ENCODE measurements at places on chromosomes 12 and 14. TPM values are rescaled to one million over a fixed set of nuclear protein-coding genes. Genes with fewer than 3 reads are reported as not detected.

OR6C65 gene
- not detected for polyA plus RNA-seq

LRRC9 gene
- polyA plus RNA-seq: 3.1 TPM

SLC25A21 gene
- polyA plus RNA-seq: 10.6 TPM

OTOGL gene
- polyA plus RNA-seq: 0.80 TPM

HOTAIR gene
- polyA plus RNA-seq: not detected

MYRFL gene
- polyA plus RNA-seq: 2.8 TPM

ABCD2 gene
- polyA plus RNA-seq: not detected

PFDN5 gene
- polyA plus RNA-seq: 567 TPM

HOXC12 gene
- polyA plus RNA-seq: not detected

HOXC11 gene
- polyA plus RNA-seq: not detected

TBC1D30 gene
- polyA plus RNA-seq: 1.8 TPM

CEP290 gene
- polyA plus RNA-seq: 25.7 TPM

C12orf54 gene
- polyA plus RNA-seq: not detected

CLEC1B gene
- not detected for polyA plus RNA-seq

FGD4 gene
- 24.3 TPM for polyA plus RNA-seq

SERPINA3 gene
- not detected for polyA plus RNA-seq

KRT78 gene
- polyA plus RNA-seq: not detected

PTPRQ gene
- polyA plus RNA-seq: not detected

HECTD4 gene
- 21.7 TPM for polyA plus RNA-seq

Measured in GM23338 (cell line).